ENCODE measurements at places on chromosomes 12 and 14. TPM values are rescaled to one million over a fixed set of nuclear protein-coding genes. Genes with fewer than 3 reads are reported as not detected.

The AQP6 gene
- total RNA-seq: 0.35 TPM

The RIMBP2 gene
- 0.09 TPM for total RNA-seq

The OVCH1 gene
- 2.0 TPM for total RNA-seq

The USP44 gene
- total RNA-seq: 14.9 TPM

The ACRBP gene
- total RNA-seq: 3.8 TPM

The GPR65 gene
- 7.7 TPM for total RNA-seq

DNA sequence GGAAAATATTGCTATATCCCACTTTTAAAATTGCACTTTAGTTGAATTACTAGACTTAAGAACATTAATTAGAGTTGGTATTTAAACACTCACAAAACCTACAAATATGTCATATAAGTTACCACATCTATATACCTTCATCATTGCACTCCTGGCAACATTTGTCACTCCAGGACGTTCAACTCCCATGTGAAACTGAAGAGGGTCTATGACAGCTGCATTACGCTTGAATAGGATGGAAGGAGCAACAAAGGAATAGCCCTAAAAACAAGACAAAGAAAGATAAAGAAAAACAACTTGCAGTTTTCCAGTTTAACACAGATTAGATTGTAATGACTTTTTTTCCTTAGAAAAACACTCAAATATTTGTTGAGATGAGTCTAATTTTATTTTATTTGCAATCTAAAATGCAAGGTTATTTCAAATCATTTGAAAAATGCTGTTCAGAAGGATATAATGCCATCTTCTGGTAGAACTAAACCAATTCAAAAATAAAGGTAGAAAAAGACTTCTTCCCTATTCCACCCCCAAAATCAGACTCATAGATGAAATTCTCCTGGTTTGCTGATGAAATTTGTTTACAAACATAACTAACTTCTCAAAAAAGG lies 84.3 kb upstream of the TTC7B start:
- DNase-seq: no peak
- H3K4me1 ChIP-seq: no peaks in the 10 kb centered on the region
- H3K27me3 ChIP-seq: no peaks in the 10 kb centered on the region
- peaks cover 19% of the 10 kb centered on the region for H3K36me3 ChIP-seq
- H3K27ac ChIP-seq: no peak overlapping the region

- no peak for DNase-seq
- no peak overlapping the region for H3K27ac ChIP-seq
- H3K4me1 ChIP-seq: no peaks in the 10 kb centered on the region
- no peaks in the 10 kb centered on the region for H3K36me3 ChIP-seq
- peaks cover 5% of the 10 kb centered on the region for H3K27me3 ChIP-seq
- no peak overlapping the region for H3K4me3 ChIP-seq
These were observed 2.3 kb upstream of the MYO1H start for GRCh38 chr12:109345428-109345827.

DNA sequence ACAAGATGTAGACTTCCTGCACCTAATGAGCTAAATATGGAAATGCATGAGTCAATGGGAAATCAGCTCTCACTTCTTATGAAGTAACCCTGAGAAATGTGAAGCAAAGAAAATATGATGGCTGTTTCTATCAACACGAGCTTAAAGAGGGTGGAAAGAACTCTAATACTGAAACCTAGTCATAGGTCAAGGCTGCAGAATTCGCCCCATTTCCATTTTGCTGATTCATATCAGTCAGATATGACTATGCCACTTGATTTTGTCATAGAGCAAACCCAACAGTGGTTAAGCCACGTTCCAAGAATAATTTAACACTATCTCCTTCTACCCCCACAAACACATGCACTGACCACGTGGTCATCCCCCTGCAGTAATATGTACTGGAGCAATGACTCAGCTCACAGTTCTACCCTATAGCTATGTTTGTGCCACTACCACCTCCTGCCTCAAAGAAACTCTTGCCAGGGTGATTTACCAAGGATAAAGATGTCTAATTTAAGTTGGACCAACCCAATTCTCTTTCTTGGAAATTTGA lies 157.5 kb downstream of the TMTC3 start:
- no peaks in the 10 kb centered on the region for H3K27me3 ChIP-seq
- H3K4me1 ChIP-seq: no peaks in the 10 kb centered on the region
- H3K27ac ChIP-seq: no peak overlapping the region
- H3K4me3 ChIP-seq: no peak overlapping the region
- no peaks in the 10 kb centered on the region for H3K36me3 ChIP-seq

GRCh38 chr14:96109596-96110355 lies 70.6 kb downstream of the C14orf132 start:
- H3K36me3 ChIP-seq: no peaks in the 10 kb centered on the region
- no peak overlapping the region for H3K27ac ChIP-seq
- H3K4me1 ChIP-seq: no peaks in the 10 kb centered on the region
- DNase-seq: no peak
- no peaks in the 10 kb centered on the region for H3K27me3 ChIP-seq

DNA sequence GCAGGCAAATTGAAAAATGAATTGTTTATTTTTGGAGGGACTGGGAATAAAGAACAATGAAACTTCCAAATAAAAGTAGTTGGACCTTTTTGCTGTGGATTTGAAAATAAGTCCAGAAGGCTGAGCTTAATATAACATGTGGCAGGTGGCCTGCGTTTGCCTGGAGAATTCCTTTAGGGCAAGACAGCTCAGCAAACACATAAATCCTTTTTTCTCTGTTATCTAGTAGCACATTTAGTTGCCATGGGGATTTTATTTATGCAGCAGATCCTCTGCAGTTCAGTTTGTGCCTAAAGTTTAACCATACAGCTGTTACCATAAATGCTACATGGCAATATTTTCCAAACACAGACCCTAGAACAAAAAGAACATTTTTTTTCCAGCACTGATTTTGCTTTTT lies 180.0 kb downstream of the NPAS3 start:
- DNase-seq: no peak
- H3K4me3 ChIP-seq: no peak overlapping the region
- no peaks in the 10 kb centered on the region for H3K36me3 ChIP-seq
- no peak overlapping the region for H3K27ac ChIP-seq
- no peaks in the 10 kb centered on the region for H3K27me3 ChIP-seq

DNA sequence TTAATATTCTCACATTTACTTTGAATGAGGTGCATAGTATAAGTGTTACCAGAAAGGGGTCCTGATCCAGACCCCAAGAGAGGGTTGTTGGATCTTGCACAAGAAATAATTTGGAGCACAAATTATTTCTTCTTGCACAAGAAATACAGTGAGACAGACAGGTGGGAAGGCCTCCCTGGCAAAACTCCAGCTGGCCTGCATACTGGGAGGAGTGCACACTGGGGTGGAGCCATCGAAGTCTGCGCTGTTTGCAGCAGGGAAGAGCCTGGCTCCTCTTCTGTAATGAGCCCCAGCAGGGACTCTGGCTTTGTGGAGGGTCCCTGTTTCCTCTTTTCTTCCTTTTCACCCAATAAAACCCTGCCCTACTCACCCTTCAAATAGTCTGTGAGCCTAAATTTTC lies 141.6 kb downstream of the GLT1D1 start:
- H3K4me1 ChIP-seq: no peaks in the 10 kb centered on the region
- no peak overlapping the region for H3K4me3 ChIP-seq
- H3K27me3 ChIP-seq: no peaks in the 10 kb centered on the region

- DNase-seq: peak; percentile 81
- no peaks in the 10 kb centered on the region for H3K36me3 ChIP-seq
- no peaks in the 10 kb centered on the region for H3K27me3 ChIP-seq
- peaks cover 25% of the 10 kb centered on the region for H3K4me1 ChIP-seq
- H3K4me3 ChIP-seq: peak overlapping the region; percentile 82
- H3K27ac ChIP-seq: peak overlapping the region; percentile 91
These were observed 966 bp downstream of the SINHCAF start for GRCh38 chr12:31324845-31325523.

- peak within 1 kb of the TSS; percentile 95 for H3K4me3 ChIP-seq
- peaks cover 27% of the 10 kb centered on the region for H3K36me3 ChIP-seq
- H3K27me3 ChIP-seq: no peaks in the 10 kb centered on the region
- peak within 1 kb of the TSS; percentile 100 for H3K27ac ChIP-seq
- peak; percentile 96 for DNase-seq
- peaks cover 37% of the 10 kb centered on the region for H3K4me1 ChIP-seq
These were observed at the start of gene RABGGTA for GRCh38 chr14:24271134-24271833. Gene RABGGTA, minus strand, starts transcription at chr14:24271597. Its CDS starts 482 bp downstream, at chr14:24271115.

- H3K4me1 ChIP-seq: no peaks in the 10 kb centered on the region
- H3K4me3 ChIP-seq: no peak overlapping the region
- no peak for DNase-seq
- no peak overlapping the region for H3K27ac ChIP-seq
These were observed 340.3 kb upstream of the ATP2B1 start for GRCh38 chr12:90048918-90049317.

- peaks cover 22% of the 10 kb centered on the region for H3K4me1 ChIP-seq
- peak overlapping the region; percentile 39 for H3K4me3 ChIP-seq
- H3K27ac ChIP-seq: no peak overlapping the region
- DNase-seq: peak; percentile 72
- H3K36me3 ChIP-seq: no peaks in the 10 kb centered on the region
These were observed 122.9 kb downstream of the TSPAN9 start for GRCh38 chr12:3200032-3200617.

DNA sequence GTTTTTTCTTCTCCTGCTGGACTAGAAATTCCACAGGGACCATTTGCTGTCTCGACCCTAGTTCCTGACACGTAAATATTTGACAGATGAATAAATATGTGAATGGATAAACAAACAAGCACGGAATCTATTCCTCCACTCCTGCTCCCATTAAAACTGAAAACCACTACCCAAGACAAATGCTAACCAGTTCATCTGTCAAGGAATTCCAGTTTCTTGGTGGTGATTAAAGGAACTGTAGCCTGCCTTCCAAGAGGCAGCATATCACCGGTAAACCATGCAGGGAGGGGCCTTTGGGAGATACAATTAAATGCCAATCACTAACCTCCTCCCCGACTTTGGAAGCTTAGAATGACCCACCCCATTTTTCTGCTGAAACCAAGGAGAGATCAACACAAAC lies 95.4 kb downstream of the TTC7B start:
- no peaks in the 10 kb centered on the region for H3K4me1 ChIP-seq
- H3K4me3 ChIP-seq: no peak overlapping the region
- H3K27me3 ChIP-seq: no peaks in the 10 kb centered on the region
- no peak overlapping the region for H3K27ac ChIP-seq

DNA sequence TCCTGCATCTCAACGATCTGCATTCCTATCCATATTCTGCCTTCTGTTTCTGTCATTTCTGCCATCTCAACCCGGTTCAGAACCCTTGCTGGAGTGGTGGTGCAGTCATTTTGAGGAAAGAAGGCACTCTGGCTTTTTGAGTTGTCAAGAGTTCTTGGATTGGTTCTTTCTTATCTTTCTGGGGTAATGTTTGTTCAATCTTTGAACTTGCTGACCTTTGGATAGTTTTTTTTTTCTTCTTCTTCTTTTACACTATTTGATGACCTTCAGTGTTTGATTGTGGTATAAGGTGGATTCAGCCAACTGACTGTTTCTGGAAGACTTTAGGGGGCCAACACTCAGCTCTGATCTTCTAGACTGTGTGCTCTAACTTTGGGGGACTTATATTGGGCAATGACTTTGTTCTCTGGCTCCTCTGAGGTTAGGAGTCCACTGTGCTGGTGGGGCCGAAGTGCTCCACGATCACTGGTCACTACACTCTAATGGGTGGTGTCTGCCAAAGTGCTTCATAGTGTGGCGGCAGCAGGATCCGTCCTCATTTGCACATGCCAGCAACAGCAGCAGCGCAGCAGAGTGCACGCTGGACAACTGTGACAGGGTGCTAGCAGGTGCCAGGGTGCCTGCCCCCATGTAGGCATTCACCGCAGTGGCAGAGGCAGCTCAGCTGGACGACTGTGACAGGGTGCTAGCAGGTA lies 255.8 kb downstream of the FBXL14 start:
- no peaks in the 10 kb centered on the region for H3K36me3 ChIP-seq
- no peak overlapping the region for H3K27ac ChIP-seq
- H3K4me3 ChIP-seq: no peak overlapping the region
- H3K4me1 ChIP-seq: no peaks in the 10 kb centered on the region

DNA sequence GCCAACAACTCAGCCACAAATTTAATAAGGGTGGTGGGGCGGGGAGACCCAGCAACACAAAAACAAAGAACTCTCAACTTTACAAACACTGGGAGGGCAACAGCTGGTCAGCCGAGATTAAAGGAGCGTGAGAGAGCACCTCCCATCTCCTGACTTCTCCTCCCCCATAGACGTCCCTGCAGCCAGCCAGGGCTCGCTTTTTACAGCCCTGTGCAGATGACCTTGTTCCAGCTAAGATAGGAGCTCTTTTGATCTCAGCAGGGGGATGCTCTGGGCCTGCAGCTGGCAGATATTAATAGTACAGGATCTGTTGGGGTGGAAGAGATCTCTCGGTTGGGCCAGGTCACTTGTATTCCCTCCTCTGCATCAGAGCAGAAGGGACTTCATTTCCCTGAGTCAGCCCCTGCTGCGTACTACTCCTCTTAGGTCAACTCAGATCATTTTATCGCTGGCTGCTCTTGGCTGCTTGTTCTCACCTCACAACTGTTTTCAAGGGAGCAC lies 475.8 kb downstream of the RAD51B start:
- DNase-seq: no peak
- no peak overlapping the region for H3K4me3 ChIP-seq
- no peak overlapping the region for H3K27ac ChIP-seq

- H3K4me1 ChIP-seq: no peaks in the 10 kb centered on the region
- peaks cover 15% of the 10 kb centered on the region for H3K36me3 ChIP-seq
- H3K27me3 ChIP-seq: no peaks in the 10 kb centered on the region
- no peak overlapping the region for H3K4me3 ChIP-seq
These were observed 151.1 kb upstream of the AEBP2 start for GRCh38 chr12:19288161-19288560.

- no peaks in the 10 kb centered on the region for H3K36me3 ChIP-seq
- H3K27me3 ChIP-seq: no peaks in the 10 kb centered on the region
- H3K4me1 ChIP-seq: no peaks in the 10 kb centered on the region
- H3K4me3 ChIP-seq: no peak overlapping the region
These were observed 41.1 kb downstream of the ERG28 start for GRCh38 chr14:75619548-75619947.

DNA sequence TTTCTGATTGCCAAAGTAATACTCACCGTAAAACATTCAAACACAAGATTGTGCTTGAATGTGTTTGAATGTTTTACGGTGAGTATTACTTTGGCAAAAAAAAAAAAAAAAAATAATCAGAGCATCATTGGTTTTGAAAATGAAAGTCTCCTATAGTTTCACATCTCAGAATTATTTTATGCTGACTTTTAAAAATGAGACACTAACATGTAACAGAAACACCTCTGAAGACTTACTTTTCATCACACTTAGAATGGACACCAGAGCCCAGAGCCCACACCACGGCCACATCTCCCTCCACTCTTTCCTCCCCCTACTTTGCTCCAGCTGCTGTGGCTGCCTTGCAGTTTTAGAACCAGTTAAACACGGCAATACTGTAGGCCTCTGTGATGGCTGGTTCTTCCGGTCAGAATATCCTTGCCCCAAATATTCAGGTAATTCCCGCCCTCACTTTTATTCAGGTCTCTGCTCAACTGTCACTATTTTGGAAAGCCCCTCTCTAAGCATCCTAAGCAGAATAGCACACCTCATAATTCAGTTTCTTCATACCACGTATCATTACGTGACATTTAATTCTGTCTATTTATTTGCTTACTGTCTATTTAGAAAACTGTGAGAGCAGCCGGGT lies 138.9 kb upstream of the MAX start:
- H3K4me1 ChIP-seq: peaks cover 4% of the 10 kb centered on the region
- H3K27ac ChIP-seq: no peak overlapping the region
- H3K27me3 ChIP-seq: no peaks in the 10 kb centered on the region
- no peak for DNase-seq

GRCh38 chr12:106258226-106258625 lies 10.4 kb upstream of the CKAP4 start:
- no peaks in the 10 kb centered on the region for H3K36me3 ChIP-seq
- no peak overlapping the region for H3K4me3 ChIP-seq
- no peaks in the 10 kb centered on the region for H3K4me1 ChIP-seq
- no peak overlapping the region for H3K27ac ChIP-seq
- DNase-seq: no peak
- no peaks in the 10 kb centered on the region for H3K27me3 ChIP-seq
